ENCODE measurements at places on chromosomes 3 and 15.

- DNase-seq: no peak
Observed at GRCh38 chr3:152388631-152389030, 119.9 kb downstream of the MBNL1 start.

- DNase-seq: no peak
Observed at GRCh38 chr15:87736891-87737389, 519.6 kb downstream of the NTRK3 start.

DNA sequence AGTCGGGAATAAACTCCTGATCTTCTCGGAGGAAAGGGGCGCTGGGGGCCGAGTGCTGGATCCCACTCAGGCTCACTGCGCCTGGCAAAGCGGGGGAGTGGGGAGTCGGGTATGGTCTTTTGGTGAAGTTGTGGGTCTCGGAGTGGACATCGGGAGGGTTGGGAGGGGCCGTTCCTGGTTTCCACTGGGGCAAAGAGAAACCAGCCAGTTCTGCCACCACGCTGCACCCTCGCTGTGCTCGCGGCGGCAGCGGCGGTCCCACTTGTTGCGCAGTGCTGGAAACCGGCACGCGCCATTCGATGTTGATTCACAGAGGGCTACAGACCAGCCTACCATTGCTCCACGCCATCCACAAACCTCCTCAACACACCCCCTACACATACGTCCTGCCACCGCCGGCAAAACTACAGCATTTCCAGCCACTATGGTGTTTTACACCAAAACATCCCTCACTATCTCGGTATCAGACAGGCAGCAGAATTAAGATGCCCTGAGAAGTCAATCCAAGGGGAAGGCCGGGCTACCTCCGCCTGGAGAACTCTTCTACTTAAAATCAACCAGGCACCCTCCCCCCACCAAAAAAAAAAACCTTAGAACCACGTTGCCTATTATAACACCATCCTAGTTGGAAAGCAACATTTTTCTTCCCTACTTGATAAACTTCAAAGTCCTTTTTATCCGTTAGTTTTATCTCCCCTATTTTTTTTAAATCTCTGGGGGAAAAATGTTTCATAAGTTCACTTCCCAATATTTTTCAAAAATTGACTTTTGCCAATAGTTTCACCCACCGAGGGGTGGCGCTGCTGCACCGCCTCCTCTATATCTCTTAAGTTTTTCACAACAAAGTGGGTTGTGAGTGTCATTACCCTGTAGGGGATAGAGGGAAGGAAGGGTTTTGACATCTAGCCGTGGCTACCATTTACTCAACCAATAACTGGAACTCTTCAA lies 3.6 kb downstream of the BCL6 start:
- no peak for DNase-seq

- no peak for DNase-seq
Observed at GRCh38 chr15:98547741-98548138, 100.6 kb upstream of the IGF1R start.

- no peak for DNase-seq
Observed at GRCh38 chr3:197174927-197175326, 123.5 kb downstream of the DLG1 start.

All from stimulated activated CD8-positive, alpha-beta memory T cell treated with anti-CD3 and anti-CD28 coated beads, Interleukin-7, amount 100 ng/mL, for 1 hour (primary cell).